Activated naive CD8-positive, alpha-beta T cell treated with anti-CD3 and anti-CD28 coated beads, Interleukin-2, amount 10 ng/mL, durations not matched to agents 7 days and 5 days (primary cell): ENCODE measurements at places on chromosomes 7 and 10. TPM values are rescaled to one million over a fixed set of nuclear protein-coding genes. Genes with fewer than 3 reads are reported as not detected.

GRCh38 chr10:97531401-97531986 lies 32.8 kb downstream of the UBTD1 start:
- no peak for DNase-seq

DNA sequence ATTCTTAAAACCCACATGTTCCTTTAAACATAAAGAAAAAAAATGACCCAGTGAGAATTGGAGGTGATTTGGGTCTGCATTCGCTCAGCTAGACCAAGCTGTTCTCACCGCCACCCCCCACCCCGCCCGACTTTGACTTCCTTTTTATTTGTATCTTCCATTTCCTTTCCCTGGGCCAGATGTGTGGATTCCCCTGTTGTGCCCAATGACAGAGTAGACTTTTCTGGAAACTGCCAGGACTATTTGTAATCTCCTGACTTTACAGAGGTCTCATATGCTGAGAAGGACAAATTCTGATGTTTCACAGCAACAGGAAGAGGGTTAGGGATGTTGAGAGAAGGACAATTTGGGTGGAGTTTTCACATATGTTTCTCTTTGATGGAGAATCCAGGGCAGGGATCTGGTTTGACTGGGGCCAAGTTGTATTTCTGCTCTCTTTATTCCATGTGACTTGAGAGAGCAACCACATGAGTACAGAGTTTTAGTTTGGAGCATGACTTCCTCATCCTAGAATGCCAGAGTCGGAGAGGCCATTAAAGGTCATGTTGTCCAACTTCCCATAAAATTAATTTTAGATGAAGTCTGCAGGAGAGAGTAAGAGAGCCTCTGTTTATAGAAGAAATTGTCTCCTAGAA lies 1023.2 kb downstream of the LRMDA start:
- no peak for DNase-seq

DNA sequence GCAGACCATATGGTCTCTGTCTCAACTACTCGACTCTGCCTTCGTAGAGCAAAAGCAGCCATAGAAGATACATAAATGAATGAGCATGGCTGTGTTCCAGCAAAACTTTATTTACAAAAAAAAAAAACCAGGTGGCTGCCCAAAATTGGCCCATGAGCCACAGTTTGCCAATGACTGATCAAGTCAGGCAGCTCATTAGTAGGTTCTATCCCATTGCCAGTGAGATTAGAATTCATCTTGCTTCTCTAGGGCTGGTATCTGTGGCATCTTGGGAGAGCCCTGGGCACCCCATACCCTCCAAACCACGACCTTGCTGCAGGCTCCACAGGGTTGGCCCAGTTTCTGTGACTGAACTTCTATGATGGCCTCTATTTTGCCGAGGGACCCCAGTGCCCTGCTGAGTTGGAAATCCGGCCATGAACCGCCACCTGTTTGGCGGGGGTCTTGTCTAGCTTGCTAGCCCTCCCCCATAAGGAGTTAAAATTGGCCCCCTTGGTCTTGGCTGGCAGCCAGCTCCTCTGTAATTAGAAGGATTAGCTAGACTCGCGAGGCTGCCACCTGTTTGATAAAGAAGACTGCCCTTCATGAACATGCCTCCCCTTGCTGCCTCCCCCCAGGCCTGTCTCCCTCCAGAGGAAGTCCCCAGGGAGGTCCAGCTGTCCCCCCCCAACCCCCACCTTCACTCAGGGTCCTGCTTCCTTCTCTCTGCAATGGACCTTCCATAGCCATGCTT lies 83.9 kb downstream of the CHN2 start:
- DNase-seq, result no peak

- no peak for DNase-seq
Measured at GRCh38 chr10:30782537-30783461, 153.2 kb upstream of the LYZL2 start.

DNA sequence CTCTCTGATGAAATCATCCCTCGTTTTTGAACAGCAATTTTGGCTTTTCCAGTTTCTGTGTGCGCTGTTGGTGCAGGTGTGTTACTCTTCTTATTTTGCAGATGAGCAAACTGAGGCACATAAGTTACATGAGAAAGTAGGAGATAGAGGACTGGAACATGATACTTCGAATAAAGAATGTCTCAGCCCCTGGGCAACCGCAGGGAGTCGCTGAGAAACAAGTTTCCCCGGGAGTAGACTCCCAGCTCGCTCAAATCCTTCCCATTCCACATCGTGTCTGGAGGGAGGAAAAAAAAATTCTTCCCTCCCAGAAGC lies 18.0 kb downstream of the MXI1 start:
- DNase-seq, result no peak

DNA sequence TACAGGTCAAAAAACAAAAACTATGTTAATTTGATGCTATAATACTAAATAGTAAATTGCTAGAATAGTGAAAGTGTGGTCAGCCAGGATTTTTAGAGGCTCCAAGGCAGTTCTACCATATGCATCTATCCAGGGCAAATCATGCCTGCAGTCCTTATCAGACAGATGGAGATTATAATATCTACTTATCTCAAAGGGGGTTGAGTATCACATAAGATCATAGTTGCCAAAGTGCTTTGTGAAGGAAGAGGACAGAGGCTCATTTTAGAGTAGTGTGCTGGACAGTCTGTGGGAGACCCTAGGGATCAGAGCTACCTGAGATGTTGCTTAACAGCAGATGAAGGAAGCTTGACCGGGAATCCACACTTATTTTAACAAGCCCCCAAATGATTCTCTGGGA lies 3.2 kb downstream of the ICA1 start:
- no peak for DNase-seq

DNA sequence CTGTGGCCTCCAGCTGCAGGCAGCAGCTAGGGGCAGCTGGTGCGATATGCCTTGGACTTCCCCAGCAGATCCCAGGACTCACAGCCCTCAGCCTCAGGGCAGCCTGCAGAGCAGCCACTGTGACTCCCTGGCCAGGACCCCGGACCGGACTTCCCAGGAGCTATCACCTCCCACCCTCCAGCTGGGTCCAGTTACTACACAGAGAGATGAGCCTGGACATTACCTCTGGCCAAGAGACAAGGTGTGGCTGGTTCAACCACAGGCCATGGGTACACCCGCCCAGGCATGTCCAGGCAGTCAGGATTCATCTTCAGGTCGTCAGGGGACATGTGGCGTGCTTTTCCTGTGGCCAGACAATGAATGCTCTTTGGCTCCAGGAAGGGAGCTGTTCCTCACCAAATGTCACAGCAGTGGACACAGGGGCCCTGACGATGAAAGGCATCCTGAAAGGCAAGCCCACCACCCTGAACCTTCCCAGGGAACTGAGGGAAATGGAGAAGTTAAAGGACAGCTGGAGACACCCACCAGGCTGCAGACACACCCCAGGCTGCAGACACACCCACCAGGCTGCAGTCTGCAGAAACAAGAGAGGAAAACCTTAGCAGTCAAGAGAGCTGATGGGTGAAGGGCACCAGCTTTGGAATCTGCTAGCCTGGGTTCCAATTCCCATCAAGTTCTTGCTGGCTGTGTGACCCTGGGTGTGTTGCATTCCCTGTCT lies 25.8 kb upstream of the NANOS1 start:
- no peak for DNase-seq

AFAP1L2 gene
- 5.0 TPM for total RNA-seq
